ENCODE measurements at places on chromosomes 5 and 9.

DNA sequence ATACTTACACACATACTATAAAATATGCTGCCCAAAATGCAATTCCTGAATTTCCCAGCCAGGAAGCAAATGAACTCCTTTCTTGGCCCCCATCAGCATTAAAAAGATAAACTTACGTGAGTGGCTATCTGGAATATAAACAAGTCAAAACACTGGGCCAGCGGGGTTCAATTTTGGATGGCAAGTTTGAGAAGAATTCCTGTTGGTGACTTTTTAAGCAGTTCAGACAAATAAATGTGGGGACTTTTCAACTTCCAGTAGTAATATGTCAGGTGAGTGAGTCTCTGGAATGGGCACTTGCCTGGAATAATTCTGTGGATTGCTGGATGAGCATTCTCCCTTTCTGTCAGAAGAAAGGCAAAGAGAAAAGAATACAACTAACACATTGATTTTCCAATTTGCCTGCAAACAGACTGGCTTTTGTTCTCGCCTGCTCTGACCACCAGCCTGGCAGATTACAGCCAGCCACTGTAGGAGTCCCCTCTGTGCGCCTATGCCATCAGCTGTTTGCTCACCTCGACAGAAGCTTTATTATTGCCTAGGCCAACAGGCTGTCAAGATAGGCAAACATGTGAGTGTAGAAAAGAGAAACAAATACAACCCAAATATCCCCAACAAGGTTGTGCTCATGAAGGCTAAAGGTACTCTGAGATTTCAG lies 78.6 kb downstream of the MRPS27 start:
- DNase-seq = no peak

- DNase-seq = no peak
Observed at GRCh38 chr5:169190849-169191248, 110.1 kb downstream of the SLIT3 start.

- DNase-seq = no peak
Observed at GRCh38 chr5:34905564-34905963, 9.7 kb downstream of the RAD1 start.

DNA sequence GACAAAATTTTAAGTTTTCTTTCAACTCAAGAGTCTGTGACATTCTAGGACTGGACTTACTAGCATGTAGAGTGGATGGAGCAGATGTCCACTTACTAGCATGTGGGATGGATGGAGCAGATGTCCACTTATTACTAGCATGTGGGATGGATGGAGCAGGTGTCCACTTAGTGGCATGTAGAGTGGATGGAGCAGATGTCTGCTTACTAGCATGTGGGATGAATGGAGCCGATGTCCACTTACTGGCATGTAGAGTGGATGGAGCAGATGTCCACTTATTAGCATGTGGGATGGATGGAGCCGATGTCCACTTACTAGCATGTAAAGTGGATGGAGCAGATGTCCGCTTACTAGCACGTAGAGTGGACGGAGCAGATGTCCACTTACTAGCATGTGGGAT lies 2.4 kb downstream of the SLC36A1 start:
- DNase-seq = no peak

DNA sequence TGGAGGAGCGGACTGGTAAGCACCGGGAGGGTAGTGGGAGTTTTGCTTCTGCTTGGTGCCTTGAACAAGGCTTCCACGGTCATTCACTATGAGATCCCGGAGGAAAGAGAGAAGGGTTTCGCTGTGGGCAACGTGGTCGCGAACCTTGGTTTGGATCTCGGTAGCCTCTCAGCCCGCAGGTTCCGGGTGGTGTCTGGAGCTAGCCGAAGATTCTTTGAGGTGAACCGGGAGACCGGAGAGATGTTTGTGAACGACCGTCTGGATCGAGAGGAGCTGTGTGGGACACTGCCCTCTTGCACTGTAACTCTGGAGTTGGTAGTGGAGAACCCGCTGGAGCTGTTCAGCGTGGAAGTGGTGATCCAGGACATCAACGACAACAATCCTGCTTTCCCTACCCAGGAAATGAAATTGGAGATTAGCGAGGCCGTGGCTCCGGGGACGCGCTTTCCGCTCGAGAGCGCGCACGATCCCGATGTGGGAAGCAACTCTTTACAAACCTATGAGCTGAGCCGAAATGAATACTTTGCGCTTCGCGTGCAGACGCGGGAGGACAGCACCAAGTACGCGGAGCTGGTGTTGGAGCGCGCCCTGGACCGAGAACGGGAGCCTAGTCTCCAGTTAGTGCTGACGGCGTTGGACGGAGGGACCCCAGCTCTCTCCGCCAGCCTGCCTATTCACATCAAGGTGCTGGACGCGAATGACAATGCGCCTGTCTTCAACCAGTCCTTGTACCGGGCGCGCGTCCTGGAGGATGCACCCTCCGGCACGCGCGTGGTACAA lies 556 bp downstream of the PCDHGC3 start:
- no peak for DNase-seq

DNA sequence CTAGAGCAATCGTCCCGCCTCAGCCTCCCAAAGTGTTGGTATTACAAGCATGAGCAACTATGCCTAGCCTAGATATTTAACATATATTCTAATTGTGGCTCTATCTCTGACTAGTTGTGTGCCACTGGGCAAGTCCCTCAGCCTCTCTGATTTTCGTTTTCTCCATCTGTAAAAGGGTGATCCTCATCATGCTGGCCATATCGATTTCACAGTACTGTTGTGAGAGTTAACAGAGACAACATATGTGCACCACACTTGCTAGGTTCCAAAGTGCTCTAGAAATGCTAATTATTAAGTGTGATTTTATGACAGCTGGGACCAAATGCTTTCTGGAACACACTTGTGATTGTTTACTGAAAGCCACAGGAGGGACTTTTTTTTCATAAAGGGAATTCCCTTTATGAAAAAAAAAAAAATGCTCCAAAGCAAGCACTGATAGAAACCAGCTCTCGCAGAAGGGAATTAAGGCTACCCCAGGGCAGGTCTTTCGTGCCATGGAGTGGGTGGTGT lies 78.5 kb upstream of the EPB41L4B start:
- DNase-seq = no peak

GRCh38 chr9:136438548-136439480 lies 831 bp downstream of the INPP5E start:
- DNase-seq = peak; percentile 56

GRCh38 chr9:122080986-122081385 lies 12.1 kb downstream of the TTLL11 start:
- DNase-seq = no peak

GRCh38 chr5:35799753-35800152 lies 56.9 kb upstream of the IL7R start:
- no peak for DNase-seq

- no peak for DNase-seq
Observed at GRCh38 chr9:106784076-106784475, 78.9 kb upstream of the ZNF462 start.

- no peak for DNase-seq
Observed at GRCh38 chr5:154081246-154081645, 42.5 kb downstream of the MFAP3 start.

GRCh38 chr9:112078432-112078831 lies 96.7 kb downstream of the SUSD1 start:
- no peak for DNase-seq

DNA sequence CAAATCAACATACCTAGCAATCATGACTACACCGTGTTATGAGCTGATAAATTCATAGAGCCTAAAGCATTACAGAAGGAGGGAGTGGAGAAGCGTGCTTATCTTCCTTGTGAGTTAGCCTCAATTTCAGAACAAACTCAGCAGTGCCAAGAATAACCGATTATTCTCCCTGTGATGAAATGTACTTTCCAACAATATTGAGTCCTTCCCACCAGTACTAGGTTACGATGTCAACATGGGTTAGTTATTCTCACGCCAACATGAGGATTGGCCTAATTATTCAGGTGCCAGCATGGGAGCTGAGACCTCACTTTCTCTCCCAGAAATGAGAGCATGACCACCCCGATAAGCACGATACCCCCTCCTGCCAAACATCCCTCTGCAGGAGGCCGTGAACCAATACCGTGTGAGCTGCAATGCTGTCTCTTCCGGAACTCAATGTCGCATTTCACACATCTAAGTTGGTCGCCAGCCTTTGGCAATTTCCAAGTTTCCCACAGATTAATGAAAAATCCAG lies 193.7 kb downstream of the ENC1 start:
- DNase-seq = no peak

DNA sequence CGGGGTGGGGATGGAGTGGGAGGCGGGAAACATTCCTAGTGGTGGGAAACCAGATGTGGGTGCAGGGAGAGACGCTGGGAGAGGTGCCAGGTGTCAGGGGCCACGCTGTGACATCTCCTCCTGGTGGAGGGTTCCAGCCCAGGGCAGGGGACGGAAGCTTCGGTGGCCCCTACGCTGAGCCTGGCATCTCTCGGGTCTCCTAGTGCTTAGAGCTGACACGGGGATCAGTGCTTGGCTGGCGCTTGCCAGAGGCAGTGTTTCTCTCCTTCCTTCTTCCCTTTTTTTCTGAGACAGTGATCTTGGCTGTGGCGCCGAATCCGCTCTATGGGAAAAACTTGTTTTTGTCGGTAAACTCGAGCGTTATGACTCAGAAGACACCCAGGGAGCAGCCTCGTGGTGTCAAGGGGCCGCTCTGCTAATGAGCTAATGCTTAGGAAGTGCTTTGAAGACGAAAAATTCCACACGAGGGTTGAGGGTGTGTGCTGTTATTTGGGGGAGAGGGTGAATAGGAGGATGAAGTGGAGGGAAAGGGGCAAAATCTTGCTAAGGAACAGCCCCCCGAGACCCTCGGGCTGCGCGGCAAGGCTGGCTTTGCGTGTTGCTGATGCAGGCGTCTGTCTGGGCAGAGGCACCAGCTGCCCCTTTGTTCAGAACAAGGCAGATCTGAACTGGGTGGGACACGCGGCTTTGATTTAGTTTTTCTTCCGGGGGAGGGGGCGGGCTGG lies 20.4 kb upstream of the IER5L start:
- DNase-seq = no peak

DNA sequence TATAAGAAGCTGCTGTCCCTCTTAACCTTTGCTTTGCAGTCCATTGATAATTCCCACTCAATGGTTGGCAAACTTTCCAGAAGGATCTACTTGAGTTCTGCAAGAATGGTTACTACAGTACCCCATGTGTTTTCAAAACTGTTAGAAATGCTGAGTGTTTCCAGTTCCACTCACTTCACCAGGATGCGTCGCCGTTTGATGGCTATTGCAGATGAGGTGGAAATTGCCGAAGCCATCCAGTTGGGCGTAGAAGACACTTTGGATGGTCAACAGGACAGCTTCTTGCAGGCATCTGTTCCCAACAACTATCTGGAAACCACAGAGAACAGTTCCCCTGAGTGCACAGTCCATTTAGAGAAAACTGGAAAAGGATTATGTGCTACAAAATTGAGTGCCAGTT lies 27.8 kb upstream of the SETD9 start:
- DNase-seq = no peak

DNA sequence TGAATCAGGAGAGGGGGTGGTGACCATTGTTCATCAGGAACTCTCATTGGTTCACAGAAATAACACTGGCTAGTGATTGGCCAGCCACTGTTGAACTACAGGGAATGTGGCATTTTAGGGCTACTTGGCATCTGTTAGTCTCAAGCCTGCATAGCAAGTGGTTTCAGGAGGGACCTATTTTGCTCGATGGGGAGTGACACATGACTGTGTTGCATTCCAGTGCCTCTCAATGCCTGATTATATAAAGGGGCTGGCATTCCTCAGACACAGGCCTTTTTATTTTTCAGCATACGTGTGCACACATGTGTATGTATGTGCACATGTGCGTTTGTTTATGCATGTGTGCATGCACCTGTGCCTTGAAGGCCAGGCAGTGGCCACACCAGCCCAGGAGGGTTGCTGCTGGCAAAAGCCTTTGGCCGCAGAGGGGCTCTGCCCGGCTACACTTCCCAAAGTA lies 23.2 kb downstream of the FGD3 start:
- no peak for DNase-seq

DNA sequence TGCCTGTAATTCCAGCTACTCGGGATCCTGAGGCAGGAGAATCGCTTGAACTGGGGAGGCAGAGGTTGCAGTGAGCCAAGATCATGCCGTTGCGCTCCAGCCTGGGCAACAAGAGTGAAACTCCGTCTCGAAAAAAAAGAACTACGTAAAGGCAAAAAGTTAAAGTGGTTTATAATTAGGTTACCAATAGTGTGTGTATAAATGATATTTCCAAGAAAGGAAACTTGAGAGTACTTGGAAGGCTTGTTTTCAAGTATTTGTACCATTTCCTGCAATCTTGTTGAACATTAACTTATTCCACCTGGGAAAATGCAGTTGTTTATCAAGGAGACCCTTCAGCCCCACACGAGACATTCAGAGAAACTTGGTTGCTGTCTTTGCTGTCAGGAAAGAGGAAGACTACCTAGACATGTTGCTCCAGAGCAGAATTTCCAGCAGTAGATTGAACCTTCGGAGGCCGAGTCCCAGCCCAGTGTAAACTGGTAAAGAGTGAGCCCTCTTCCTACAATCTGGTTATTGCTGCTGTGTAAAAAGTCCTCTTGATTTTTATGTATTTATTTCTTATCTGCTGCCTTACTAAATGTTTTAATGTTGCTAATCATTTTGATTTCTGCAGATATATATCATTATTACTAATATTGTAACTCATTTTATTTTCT lies 30.1 kb downstream of the STXBP1 start:
- DNase-seq = no peak

DNA sequence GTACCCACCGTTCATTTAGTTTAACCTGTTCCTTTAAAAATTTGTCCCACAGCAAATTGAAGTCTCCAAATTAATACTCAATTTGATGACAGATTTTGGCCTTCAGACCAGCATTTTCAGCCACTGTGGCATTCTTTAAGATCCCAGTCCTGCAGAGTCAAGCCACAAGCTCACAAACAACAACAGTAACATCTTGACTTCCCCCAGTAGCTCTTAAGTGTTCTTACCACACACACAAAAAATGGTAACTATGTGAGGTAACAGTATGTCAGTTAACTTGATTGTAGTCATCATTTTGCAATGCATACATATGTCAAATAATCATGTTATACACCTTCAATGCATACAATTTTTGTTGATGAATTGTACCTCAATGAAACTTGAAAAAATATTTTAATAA lies 247.9 kb downstream of the LURAP1L start:
- DNase-seq = no peak

DNA sequence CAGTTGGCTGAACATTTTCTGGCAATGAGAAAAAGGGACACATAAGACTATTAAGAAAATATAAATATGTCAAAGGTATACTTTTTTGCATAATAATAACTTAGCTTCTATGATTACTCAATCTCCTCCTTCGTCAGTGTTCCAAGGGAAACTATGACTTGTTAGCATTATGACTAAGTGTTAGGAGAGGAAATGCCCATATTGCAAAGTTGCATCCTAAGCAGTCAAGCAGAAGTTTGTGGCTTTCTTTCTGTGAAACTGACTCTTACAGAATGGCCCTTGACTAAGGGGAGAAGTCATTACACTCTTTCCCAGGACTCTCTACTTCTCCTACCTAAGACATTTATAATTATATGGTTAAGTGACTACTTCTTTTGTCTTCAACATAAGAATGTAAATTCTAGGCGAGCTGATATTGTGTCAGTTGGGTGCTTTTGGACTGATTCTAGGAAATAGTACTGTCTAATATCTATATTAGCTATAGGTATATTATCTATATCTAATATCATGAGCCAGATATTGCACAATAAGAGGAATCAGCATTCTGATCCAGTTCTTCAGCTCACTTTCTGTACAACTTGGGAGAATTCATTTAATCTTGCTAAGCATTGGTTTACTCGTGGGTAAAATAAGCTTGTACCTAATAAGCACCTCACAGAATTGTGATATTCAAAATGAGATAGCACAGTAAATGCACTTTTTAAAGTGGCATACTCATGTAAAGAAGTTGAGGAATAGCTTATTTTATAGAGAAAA lies 16.4 kb upstream of the SPINK6 start:
- no peak for DNase-seq

- DNase-seq = no peak
Observed at GRCh38 chr5:33231935-33232334, 208.8 kb upstream of the TARS1 start.

- DNase-seq = no peak
Observed at GRCh38 chr9:124191691-124192395, 65.9 kb upstream of the NEK6 start.
